ENCODE measurements at places on chromosomes 16 and 17.

DNA sequence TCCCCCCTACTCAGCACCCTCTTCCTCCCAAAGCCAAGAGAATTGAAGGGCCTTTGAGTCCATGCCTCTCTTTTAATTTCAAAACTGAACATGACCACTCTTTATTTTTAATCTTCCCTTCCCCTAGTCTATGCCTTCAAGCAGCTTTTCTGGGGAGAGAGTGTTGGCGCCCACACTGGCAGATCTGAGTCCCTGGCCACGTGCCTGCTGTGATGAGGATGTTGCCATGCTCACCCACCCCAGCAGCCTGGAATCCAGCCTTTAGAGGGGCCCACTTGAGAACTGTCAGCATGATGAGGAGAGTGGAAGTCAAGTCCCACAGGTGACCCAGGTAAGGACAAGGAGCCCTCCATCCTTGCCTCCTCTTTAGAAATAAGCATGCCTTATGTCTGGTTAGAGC lies 20.3 kb upstream of the CACNG3 start:
- no peak for DNase-seq

DNA sequence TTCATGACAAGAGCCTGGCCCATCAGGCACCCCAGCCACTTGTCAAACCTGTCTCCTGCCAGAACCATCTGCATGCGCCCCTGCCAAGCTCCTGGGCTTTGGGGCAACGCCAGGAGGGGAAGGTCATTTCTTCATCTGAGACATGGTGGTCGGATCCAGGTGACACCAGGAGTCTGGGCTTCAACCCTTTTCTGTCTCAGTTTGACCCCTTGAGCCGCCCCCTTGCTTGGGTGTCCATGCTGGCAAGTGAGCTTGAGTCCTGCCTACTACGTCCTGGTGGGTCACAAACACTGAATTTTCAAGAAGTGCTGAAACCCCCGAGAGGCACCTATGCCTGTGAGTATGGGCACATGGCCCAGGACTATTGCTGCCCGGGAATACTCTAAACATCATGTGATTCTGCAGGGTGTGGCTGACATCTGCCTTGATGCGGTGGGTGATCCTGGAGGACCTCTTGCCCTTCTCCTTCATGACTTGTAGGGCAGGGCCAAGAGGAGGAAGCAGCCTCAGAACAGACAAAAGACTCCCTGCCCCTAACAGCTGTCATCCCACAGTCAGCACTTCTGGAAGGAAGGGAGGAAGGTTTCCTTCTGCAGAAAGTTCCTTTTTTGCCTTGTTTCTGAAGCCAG lies 43.4 kb downstream of the TNFRSF13B start:
- no peak for DNase-seq

GRCh38 chr17:57645950-57646665 lies 99.0 kb downstream of the CCDC182 start:
- no peak for DNase-seq

DNA sequence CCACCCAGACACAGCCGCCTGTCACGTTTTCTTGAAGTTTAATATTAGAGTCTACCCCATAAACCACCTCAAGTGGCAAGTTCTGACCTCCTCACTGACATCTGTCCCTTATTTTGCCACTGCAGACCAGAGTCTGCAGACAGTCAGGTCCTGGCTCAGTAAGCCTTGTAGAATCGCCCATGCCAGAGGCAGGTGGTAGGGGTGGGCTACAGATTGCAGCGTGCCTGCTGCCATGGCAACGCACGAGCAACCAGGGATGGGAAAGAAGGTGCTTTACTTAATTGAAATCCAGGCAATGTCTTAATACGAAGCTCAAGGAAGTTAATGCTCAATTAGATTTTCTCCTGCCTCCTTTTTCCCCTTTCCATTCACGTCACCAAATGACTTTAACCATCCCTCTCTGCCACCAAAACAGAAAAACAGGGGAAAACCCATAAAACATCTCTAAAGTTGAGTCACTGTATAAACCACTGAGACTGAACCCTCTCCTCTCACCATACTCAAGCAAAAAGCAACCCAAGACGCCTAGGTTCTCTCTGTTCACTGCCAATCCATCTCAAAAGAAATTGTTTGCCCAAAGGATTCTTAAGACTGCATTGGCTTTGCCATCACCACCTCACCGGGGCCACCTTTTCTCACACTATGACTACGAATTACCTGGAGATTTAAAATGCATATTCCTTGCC lies 228.8 kb downstream of the SLC39A11 start:
- no peak for DNase-seq

DNA sequence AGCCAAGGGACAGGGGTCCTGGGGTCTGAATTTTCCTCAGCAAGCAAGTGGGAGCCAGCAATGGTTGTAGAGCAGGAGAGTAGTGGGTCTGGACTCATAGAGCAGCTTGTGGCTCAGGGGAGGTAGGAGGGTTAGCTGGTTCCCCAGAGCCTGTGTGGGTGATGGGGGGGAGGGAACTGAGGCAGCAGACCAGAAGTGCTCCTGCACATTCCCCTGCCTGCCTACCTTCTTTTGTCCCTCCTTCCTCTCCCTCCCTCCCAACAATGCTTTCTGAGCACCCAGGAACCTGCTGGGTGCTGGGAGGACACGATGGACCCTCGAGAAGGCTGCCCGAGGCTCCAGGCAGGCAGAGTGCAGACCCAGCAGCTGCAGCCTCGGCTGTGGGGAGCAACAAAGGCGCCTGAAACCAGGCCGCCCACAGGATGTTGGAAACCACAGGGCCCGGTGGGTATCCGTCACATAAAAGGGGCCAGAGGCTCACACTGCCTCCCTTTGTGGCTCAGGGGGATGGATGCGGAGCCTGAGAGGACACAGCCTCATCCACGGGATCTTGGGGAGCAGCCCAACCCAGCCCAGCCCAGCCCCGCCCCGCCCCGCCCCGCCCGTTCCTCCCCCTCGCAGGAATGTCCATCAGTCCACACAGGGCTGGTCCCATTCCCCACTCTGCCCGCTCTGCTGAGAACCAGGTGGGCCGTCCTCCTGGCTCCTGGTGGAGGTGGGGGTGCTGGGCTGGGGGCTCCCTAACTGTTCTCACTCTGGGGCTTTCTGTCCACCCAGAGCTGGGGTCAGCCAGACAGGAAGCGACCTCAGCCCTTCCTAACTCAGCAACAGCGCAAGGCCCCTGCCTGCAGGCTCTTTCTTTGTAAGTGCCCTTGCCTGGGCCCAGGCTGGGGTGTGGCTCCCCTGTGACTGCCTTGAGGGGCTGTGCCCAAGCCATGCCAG lies 1.7 kb upstream of the NLRC3 start:
- no peak for DNase-seq

DNA sequence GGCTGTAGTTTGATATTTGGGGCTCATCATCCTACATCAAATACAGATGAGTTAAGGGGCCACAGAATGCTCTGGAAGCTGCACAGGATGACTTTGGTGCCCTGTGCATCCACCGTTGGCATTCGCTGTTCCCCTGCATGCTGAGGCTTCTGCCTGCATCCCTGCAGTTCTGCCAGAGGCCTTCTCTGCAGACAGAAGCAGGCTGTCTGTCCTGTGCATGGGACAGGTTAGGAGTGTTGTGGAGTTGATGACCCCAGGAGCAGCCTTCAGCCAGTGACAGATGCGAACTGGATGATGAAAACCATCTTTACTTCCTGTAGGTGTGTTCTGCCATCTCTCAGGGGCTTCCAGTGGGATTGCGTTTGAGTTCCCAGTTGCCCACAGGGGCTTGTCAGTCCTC lies 13.6 kb upstream of the TNS4 start:
- DNase-seq = no peak

GRCh38 chr17:8875957-8876356 lies 8.5 kb upstream of the PIK3R6 start:
- no peak for DNase-seq

- no peak for DNase-seq
Observed at GRCh38 chr17:77706938-77707337, 251.6 kb upstream of the TNRC6C start.

Data from DMS79 treated with DMSO at 0.1 percent for 48 hours (cell line).